Endothelial cell of umbilical vein (primary cell): ENCODE measurements at places on chromosomes 7 and 10. TPM values are rescaled to one million over a fixed set of nuclear protein-coding genes. Genes with fewer than 3 reads are reported as not detected.

TAC1 gene
- total RNA-seq = not detected in 2 replicates

EMX2 gene
- not detected in 2 replicates for total RNA-seq

NUTM2B gene
- total RNA-seq = 0.14 and 0.86 TPM in 2 replicates

PALS2 gene
- total RNA-seq = 23.6 and 24.4 TPM in 2 replicates

TRIL gene
- 0.97 and 1.8 TPM in 2 replicates for total RNA-seq

ASB10 gene
- not detected in 2 replicates for total RNA-seq

UCMA gene
- total RNA-seq = not detected in 2 replicates

RAMP3 gene
- total RNA-seq = not detected in 2 replicates

FAM180A gene
- total RNA-seq = not detected in 2 replicates

DNA sequence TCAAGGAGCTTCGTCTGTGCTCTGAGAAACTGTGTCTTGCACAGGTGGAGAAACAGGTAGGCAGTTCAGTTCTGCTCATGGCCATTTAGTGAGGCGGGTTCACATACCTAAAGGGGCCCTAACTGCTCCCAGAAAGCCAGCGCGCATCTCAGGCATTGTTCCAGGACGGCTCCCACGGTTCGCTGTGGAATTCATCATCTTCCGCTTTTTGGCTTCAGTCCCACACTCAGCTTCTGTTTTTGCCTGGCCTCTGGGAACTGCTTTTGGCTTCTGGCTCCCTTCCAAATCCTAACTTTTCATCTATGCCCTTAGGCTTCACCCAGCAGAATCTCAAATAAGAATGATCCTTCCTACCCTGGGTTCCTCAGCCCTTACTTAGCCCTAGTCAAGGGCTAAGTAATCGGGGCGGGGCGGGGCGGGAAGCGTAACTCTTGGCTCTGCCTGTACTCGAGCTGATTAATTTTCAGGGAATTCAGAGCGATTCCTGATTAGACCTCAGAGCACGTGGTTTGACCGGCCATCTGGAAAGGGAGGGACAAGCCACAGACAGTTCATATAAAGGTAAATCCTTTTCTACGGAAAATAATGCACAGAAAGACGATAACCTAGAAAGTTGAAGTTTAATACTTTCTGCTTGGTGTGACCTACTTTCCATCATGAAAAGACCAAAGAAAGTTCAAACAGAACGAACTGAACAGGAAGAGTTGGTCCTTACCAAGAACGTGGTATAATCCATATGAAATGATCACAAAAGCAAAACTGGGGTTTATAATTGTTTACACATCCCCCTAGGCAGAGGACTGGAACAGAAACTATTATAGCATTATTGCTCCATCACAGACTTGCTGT is 105.7 kb downstream of the ST8SIA6 start:
- DNase-seq = peak; percentile 56

DNA sequence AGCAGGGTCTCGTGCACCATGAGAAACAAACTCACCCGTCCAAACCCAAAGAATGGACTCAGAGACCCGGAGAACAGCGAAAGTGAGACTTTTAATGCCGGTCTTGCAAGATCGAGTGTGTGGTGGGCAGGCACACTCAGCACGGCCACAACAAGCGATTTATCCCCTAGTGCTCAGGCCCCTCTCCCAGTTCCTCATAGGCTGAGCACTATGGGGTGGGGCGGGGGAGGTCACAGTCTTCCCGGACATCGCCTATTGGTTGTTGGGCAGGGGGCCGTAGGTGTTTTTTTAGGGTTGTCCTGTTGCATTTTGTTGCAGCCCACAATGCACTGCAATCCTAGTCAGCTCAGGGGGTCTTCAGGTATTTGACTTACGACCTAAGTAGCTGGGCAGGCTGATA is 608.3 kb upstream of the FOXK1 start:
- no peak for DNase-seq

GRCh38 chr10:71399946-71400345 is 3.2 kb downstream of the CDH23 start:
- no peak for DNase-seq

DNA sequence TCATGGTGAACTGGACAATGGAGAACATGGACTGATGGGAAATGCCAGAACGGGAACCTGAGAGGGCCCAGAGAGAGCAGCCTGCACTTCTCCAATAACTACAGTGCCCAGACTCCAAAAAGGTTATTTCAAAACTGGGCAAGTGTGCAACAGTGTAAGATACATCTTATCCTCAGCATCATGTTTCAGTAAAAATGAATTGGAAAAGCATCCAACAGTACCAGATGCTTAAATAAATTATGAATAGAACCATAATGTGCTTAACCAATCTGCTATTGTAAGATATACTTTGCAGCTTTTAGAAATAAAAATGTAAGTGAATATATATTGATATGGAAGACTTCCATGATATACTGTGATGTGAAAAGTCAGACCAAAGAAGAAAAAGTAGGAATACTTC is 303.3 kb downstream of the GRID1 start:
- no peak for DNase-seq

- no peak for DNase-seq
Measured at GRCh38 chr10:1559761-1560160, 177.6 kb downstream of the ADARB2 start.

DNA sequence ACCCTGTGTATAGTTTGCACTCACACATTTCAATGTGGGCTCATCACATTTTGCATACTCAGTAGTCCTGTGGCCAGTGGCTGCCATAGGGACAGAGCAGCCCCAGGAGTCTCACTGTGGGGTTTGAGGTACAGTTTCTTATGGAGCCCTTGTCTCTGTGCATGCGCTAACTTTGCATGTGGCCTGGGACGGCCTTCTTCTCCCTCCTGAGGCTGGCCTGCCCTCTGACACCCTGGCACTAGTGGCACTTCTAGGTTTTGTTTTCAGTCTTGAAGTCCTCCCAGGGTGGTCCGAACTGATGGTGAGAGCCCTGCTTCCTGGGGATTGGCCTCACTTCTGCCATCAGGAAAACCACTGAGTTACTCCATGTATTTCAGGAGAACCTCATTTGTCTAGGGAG is 21.2 kb downstream of the NACAD start:
- no peak for DNase-seq

DNA sequence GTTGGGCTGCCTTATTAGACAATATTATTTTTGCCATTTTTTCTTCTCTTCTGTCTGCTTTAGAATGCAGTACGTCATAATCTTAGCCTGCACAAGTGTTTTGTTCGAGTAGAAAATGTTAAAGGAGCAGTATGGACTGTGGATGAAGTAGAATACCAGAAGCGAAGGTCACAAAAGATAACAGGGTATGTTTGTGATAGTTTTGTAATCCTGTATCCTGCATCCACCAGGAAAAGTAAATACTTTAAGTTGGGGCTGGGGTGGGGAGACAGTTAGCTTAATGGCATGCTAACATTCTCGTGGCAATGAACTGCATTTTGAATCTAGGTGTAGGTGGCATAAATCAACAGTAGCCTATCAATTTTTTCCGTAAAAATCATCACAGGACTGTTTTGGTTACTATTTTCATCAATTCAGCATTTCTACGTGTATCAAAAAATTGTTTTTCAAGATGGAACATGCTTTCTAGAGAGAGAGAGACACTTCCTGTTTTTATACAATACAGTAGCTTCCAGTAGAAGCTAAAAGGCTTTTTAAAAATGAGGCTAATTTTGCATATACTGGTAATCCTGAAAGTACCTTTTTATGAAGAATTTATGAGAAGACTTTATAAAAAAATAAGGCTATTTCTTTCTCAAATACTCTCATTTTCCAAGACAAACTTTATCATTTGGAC is 247.5 kb downstream of the FOXP2 start:
- DNase-seq = no peak

DNA sequence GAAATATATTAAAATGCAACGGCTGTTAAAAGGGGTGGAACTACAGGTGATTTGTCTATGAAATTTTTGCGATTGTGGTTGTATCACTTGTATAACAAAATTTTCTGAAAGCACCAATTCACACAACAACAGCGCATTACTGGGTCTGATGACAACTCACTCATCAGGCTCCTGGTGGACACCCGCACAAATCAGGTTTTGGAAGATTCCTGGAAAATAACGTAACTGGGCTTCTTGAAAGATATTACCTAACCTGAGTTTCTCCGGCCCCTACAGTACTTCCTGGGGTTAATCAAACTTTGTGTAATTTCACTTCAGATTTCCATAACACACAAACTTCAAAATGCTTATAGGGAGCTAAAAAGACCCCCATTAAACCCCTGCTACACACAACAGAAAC is 7.6 kb downstream of the SNX8 start:
- no peak for DNase-seq

DNA sequence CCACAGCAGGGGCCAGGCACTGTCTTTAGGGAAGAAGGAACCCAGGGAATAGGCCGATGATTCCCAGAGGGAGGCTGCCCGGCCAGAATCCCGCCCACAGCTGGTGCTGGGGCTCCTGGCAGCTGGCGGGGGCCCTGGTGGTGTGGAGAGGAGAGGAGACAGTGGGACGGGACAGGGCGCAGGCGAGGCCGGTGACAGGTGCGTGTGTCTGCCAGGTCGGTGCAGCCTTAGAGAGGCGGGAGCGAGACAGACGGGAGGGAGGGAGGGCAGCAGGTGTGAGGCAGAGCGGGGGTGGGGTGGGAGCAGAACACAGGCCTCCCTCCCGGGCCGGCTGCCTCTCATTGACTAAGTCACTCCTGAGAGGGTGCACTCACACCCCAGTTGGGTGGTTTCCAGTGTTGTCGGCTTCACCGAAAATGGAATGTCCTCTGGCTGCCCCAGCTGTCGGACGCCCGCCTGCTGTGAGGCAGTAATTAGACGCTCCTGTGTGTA is 55.2 kb downstream of the ELFN1 start:
- no peak for DNase-seq

DNA sequence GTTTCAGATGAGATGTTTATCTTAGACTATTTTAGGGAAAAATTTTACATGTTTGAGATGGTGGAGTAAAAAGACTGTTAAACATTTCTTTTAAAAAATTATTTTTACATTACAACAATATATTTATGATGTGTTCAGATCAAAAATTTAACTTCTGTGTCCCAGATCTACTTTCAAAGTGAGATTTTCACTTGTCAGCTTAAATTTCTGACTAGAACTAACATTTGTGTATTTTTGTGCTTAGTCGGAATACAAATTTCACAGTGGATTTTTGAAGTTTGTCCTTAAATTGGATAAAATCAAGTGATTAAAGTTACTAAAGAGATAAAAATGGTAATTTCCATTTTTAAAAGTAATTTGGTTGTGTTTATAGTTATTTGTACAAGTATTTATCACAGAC is 24.9 kb downstream of the TMEM106B start:
- DNase-seq = no peak

- DNase-seq = no peak
Measured at GRCh38 chr7:2967705-2968104, 76.0 kb downstream of the CARD11 start.

DNA sequence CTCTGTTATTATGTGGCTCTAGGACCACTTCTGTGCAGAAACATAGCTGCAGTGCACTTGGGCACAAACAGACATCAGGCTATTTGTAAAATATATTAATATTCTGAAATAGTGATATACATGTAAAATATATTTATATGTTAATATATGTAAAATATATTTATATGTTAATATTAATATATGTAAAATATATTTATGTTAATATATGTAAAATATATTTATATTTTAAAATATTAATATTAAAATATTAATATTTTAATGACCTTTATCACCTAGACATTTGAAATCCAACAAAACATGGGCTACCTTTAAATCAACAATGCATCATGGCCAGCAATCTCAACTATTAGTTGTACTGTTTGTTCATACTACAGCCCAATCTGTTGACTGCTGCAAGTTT is 347.2 kb downstream of the CALN1 start:
- DNase-seq = no peak

DNA sequence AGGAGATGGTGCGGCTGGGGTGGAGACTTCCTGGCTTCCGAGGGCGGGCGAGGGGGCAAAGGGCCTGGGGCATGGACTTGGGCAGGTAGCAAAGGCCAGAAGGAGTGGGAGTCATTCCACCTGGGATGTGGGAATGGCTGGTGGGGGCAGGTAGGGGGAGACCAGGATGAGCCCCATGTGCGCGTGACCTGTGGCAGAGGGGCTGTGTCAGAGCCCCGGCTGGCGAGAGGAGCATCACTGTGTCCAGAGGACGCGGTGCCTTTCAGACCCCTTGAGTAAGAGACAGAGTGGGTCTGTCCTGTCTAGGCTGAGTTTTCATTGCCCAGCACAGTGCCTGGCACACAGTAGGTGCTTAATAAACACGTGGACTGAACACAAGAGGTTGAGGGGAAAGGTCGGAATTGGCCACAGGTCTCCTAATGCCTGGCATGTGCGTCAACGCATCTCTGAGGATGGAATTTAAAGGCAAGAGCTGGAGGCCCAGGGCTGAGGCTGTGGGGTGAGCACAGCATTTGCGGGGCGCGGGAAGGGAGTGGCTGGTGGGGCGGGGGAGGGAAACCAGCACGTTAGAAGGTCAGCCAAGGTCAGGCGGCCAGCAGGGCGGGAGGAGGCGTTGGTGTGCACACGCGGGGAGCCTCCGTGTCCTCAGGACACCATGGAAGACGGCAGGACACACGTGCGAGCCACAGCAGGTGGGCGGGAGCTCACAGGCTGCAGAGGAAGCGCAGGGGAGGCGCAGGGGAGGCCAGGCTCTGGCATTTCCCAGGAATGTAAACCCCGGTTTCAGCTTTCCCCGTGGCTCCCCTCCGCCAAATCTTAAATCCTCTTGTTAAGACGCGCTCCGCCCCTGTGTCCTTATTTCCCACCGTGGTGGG is 51.8 kb downstream of the CUX1 start:
- no peak for DNase-seq

- no peak for DNase-seq
Measured at GRCh38 chr7:24800667-24801066, 43.4 kb upstream of the GSDME start.

GRCh38 chr7:110153222-110153621 is 937.7 kb upstream of the LRRN3 start:
- no peak for DNase-seq

DNA sequence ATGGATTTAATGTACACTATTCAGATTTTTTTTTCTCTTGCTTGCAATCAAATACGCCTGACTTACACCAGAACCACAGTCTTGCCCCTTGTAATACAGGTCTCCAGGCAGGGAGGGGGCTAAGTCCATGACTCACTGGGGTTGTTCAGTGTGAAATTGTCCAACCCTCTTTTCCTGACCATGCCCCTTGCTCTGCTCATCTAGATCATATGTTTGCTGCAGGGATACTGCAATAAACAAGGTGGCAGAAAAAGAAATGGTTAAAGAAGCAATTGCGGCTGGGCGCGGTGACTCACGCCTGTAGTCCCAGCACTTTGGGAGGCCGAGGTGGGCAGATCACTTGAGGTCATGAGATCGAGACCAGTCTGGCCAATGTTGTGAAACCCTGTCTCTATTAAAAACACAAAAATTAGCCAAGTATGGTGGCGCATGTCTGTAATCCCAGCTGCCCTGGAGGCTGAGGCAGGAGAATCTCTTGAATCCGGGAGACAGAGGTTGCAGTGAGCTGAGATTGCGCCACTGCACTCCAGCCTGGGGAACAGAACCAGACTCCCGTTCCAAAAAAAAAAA is 85.5 kb downstream of the TMEM130 start:
- no peak for DNase-seq

DNA sequence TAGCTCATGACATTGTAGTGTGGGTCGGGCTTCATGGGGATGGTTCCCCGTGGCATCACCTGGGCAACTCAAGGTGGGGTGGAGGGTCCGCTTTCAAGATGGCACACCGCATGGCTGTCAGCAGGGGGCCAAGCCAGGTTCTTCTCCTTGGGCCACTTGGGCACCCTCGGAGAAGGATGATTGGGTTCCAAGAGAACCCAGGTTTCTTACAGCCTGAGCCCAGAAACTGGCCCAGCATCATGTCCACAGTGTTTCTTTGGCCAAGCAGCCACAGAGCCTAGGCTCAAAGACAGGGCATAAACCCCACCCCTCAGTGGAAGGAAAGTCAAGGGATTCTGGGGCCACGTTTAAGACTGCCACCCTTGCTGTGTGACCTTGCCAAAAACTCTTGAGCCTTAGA is 110.6 kb downstream of the PTPN20 start:
- DNase-seq = no peak
